Hematopoietic multipotent progenitor cell treated with erythropoietin and hydrocortisone succinate and interleukin-3 and kit ligand, for 15 days (in vitro differentiated cells): ENCODE measurements at places on chromosomes 13 and 19.
A peak's percentile ranks its signal among the peaks of the same experiment; 100 is the strongest.

- no peak for DNase-seq
These were observed 895.8 kb downstream of the SLITRK6 start for GRCh38 chr13:84903391-84903790.

DNA sequence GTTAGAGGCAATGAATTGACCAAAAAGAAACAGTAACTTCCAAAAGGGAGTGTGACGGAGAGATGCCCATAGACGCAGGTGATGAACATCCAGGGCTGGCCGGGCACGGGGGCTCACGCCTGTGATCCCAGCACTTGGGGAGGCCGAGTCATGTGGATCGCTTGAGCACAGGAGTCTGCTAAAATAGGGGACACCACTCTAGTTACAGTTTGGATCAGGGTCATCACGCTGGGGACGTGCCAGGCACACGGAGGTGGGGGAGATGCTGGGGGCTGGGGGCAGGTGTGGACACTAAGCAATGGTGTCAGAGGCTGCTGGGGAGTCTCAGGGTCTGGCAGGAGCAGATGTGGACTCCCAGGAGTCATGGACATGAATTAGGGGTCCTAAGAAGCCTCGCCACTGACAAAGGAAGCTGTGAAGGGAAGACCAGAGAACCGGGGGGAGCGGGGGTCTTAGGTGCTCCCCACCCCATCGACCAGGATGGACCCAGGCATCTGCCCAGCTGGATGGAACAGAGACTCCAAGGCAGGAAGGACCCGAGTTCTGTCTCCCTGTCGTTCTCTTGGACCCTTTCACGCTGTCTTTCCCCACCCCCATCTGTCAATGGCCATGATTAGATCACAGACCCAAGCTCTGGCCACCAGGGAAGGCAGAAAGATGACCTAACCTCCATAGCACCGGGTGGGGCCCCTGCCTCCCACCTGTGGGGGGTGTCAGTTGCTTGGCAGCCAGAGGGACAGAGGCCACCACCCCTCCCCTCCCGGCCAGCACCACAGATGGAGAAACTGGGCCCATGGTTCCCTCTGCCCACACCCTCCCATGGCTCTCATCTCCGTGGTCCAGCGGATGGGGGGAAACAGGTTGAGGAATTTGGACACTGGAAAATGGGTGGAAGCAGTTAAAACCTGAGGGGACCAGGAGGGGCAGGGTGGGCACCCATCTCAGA lies 19.6 kb downstream of the CCDC8 start:
- DNase-seq, result no peak

DNA sequence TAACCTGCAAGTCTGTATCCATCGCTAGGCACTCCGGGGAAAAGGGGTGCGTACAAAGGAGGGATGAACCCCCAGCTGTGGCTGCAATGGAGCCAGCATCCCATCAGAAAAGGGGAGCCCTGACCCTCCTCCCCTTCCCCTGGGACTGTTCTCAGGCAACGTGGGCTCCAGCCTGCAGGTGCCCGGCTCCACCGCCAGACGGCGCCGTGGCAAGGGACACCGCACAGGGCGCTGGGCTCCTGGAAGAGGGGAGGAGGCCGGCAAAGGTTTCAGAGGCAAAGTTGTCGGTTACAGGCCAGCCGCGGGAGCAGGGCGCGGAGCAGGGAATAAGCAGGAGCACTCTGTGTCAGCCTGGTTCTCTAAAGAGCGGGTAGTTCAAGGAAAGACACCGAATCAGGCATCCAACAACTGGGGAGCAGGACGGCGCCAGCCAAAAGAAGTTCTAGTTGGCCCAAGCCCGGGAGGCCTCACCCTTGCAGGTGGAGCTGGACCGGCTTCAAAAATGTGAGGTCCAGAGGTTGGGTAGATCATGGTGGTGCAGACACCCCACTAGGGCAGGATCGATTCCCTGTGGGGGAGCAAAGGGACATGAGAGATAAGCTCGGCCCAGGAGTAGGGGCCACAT lies 53.0 kb upstream of the ATP12A start:
- DNase-seq, result no peak

DNA sequence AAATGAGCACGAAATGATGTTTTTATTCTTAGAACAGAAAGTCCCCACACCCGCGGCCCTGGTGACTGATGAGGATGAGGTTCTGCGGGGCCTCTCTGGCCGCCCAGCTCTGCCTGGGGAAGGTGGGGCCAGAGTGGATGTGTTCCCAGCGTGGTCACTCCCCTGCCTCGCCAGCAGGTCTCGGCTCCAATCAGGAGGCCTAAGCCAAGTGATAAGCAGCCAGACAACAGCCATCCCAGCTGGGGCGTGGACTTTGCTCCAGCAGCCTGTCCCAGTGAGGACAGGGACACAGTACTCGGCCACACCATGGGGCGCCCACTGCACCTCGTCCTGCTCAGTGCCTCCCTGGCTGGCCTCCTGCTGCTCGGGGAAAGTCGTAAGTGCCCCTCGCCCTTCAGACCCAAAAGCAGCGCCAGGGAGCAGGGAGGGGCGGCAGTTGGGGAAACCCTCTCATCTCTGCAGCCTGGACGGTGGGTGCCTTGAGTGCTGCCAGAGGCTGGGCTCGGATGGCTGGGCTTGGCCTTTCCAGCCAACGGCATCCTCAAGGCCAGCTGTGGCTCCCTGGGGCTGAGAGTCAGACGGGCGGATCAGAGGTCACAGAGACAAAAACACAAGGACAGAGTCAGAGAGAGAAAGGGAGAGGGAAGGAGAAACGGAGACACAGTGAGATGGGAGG lies at the start of gene F10:
F10 (plus strand) TSS at position 250 of the 676 bp plus-strand sequence; CDS start at position 307, 57 bp downstream.
- DNase-seq, result no peak

- no peak for DNase-seq
These were observed 17.5 kb downstream of the ATP8B3 start for GRCh38 chr19:1794424-1795172.

DNA sequence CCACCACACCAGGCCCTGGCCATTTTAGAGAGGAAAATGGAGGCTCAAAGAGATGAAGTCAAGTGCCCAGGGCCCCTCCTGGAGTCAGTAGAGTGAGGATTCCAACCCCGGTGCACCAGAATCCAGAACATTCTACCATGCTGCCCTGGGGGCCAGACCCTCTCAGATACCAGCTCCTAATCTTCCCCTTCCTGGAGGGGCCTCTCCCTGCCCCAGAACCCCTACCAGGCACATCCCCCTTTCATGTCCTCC lies 11.1 kb downstream of the CAPN12 start:
- DNase-seq, result no peak

GRCh38 chr19:32138416-32138815 lies 207.0 kb upstream of the ZNF507 start:
- no peak for DNase-seq

- peak; percentile 79 for DNase-seq
These were observed 11.2 kb upstream of the KLK4 start for GRCh38 chr19:50922317-50922853.

DNA sequence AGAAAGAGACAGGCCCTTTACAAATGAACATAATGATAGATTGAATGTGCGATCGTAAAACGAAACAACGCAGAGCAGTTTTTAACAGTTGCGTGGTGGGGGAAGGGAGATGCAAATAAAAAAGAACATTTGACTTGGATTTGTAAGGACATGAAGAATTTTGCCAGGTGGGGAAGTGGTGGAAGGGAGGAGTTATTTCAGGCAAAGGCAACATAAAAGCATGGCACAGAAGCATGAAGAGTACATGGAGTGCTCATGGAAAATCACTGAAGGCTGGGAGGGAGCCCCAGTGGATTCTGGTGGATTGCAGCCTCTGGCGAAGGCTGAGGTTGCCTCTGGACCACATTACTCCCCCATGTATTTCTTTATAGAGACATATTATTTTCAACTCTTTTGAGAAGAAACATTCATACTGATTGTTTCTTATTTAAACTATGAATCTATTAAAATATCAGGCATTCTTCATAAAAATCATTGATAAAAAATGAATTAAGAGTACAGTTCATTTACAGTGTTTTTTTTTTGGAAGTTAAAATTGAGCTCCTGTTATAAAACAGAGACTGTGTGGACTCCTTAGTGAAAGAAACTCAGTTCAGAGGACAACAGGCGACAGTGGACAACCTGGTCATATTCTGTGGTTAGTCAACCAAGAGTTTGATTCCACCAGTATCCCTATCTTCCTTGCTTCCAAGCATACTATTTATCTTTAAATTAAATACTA lies 57.5 kb downstream of the STARD13 start:
- no peak for DNase-seq

DNA sequence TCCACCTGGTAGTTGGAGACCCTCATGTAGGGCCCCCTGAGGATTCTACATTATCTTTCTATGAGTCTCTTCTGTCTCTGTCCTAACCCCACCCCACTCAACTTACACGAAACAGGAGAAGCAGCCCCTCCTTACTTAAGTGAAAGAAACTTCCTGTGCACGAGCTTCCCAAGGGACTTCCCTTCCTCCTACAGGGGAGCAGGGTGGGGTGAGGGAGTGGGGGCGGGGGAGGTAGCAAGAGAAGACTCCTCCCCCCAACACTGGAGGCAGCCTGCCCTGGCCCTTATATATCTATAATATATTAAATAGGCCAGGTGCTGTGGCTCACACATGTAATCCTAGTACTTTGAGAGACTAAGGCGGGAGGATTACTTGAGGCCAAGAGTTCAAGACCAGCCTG lies 5.5 kb upstream of the PDE4C start:
- DNase-seq, result no peak

- no peak for DNase-seq
These were observed 7.5 kb downstream of the KLF16 start for GRCh38 chr19:1855828-1856255.

DNA sequence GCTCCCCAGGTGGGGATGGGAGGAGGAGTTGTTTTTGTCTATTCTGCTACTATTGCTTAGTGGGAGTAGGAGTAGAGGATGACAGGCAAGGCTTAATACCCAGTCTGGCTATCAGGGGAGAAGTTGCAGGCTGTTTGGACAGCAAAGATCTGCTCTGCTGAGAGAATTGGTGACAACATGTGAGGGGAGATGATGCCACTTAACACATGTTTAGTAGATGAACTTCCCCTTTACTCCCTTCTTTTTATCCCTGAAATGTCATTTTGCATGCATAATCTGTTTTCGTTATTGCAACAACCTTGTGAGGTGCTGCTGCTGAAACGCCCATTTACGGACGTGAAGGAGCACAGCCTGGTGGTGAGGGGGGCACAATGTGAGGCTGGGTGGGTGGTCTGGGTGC lies 3.0 kb upstream of the CYP4F12 start:
- no peak for DNase-seq

DNA sequence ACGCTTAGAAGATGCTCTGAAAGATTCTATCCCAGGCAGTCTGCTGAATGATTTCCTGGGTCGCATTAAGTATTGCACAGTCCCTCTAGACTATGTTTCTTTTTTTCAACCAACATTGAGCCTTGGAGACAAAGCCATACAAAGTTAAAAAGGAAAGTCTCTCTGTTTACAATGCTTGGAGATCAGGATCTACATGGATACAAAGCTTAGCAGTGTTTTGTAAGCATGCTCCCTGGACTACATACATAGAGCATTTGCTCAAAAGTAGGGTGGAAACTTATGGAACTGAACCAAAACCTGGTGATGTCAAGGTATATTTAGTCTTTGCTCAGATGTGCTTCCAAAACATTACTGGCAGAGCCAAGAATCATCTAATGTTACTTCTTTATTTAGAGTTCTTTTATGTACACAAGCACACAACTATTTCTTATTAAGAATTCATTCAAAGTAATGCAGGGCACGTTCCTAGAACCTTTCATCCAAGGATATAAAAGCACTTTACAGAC lies 241.2 kb downstream of the ABCC4 start:
- no peak for DNase-seq

DNA sequence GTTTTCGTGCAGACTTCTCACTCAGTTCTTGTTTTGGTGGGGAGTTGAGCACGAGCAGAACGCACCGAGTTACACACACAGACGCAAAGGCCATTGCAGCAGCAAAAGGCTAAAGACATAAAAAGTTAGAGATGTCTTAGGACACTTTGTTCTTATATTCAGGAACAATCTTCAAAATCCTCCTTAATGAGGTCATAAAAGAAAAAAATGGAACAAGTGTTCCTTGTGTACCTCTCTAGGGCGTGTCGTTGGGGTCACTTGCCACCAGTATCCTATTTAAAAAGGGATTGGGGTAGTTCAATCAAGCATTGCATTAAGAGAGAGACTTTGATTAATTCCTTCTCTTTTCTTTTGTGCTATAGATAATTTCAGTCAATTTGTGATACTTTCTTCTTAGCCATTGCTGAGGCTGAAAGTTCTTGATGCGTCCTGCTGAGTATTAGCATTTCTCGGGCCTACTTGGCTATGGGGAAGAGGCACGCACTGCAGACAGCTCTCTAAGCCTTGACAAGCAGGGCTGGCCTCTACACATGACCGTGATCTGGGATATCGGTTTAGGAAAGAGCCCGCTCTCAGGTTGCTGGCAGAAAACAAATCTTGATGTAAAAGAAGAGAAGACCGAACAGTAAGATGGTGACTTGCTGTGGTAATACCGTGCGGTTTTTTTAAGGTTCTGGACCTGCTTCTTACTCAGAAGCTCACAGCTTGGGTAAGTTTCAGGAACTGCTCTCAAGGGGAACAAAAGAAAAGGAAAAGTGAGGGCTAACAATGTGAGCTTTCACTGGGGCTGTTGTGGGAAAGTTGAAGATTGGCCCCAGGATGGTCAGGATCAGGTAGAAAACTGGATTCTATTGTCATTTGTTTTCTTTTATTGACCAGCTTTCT lies 223.6 kb downstream of the TM9SF2 start:
- DNase-seq, result no peak

DNA sequence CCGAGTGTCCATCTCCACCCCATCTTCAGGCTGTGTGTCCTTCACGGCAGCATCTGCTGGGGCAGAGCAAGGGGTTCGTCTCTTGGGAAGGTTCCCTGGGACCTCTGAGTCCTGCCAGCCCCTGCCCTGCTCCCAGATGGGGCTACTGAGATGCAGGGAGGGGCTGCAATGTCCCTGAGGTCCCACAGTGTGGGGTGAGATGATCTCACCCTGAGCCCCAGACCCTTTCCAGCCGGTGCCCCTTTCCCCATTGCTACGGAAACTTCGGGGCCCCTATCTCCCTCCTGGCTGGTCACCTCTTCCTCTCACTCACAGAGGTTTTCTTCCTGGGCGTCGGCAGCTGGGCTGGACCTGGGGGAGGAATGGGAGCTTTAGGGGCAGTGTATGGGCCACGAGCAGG lies 5.0 kb downstream of the LILRB2 start:
- DNase-seq, result no peak

DNA sequence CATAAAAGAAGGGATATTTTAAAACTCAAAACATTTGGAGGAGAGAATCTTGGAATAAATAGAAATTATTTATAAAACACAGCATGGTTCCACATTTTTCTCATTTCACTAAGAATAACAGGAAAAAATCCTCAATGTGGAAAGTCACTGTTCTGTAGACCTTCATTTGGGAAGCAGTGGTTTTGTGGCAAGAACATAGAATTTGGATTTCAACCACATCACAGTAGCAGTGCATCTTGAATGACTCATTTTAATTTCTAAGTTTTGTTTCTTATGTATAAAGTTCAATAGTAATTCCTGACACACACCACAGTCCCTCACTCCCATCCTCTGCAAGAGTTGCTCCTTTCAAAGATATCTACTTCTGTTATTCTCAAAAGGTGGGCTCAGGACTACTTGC lies 264.0 kb downstream of the ENOX1 start:
- DNase-seq, result no peak
